GM12891 (cell line): ENCODE measurements at places on chromosomes 4 and X.

DNA sequence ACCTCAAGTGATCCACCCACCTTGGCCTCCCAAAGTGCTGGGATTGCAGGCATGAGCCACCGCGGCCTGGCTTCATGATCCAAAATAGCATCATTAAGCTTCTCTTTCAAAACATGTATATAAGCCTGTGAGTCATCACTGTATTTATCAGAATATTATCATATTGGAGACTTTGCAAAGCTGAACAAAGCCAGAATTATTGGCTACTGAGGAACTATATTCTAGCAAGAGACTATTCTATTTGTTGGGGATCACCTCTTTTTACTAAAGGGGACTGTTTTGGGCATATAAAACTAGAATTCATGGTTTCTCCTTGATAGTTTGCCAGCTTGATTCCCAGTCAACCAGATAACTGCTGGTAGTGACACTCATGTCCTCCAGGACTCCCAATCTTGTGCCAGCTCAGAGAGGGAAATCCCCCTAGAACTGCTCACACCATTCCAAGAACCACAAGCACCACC, 40.1 kb downstream of the TET2 start:
- DNase-seq: no peak

GRCh38 chr4:130486186-130486585, 1390.2 kb downstream of the C4orf33 start:
- DNase-seq: no peak

DNA sequence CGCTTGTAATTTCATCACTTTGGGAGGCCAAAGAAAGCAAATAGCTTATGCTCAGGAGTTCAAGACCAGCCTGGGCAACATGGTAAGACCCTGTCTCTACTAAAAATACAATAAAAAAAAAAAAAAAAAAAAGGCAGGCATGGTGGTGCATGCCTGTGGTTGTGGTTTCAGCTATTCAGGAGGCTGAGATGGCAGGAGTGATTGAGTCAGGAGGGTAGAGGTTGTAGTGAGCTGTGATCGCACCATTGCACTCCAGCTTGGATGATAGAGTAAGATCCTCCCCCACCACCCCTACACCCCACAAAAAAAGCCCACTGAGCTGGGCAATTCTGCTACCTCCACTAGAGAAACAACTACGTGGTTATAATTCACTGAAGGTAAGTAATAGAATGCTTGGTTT, 118.8 kb upstream of the PCDH18 start:
- DNase-seq: no peak

- DNase-seq: no peak
These were observed 41.9 kb upstream of the PDLIM3 start for GRCh38 chr4:185576962-185577950.

DNA sequence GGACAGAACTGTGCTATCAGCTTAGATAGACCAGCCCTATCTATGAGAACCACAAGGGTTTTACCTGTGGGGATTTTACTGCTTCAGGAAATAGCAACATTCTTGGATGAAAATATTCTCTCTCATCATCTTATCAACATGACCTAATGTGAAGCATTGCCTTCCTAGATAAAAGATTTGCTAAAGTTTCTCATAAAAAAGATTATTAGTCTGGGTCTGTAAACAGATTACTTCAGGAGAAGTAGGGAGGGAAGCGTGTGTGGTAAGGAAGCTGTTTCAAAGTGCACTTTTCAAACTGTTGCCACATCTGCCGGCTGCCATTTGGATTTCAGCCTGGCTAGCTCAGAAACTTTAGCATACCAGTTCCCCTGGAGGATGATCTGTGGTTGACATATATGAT, at the start of gene NOX1:
NOX1 (minus strand) TSS at position 35 of the 400 bp plus-strand sequence. CDS start 220 bp downstream, outside the sequence.
- no peak for DNase-seq

- DNase-seq: no peak
These were observed 202.9 kb upstream of the SLC7A11 start for GRCh38 chr4:138445098-138445497.

DNA sequence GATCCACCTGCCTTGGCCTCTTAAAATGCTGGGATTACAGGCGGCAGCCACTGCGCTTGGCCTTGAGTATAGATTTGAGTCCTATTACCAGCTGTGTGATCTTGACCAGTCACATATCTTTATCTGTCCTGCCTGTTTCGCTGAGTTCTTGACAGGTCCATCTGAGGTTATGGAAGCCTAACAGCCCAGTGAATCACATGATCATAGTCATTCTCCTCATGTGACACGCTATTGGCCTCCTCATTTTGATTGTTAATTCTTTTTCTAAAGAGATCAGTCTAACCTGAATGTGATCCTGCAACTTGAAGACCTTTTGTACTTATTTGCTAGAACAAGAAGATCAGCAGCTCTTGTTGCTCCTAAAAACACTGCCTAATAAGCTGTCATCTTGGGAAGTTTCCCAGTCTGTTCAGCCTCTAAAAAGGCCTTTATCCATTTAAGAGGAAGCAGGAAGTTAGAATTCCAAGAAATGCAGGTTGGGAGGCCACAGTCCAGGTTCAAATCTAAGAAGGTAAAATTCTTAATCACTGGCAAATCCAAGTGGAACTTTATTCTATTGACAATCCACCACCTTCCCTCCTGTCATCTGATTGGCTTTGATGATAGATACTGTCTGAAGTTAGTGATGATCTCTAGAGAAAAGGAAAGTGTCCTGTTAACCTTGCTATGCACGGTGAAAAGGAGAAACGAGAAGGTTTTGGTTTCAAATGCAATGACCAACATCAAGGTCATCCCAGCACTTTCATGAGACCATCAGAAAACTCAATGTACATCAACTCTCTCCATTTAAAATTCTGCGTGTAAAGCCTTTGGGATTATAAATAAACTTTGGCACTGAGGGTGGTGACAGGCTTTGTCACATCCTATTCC, 86.9 kb downstream of the CHRNA9 start:
- DNase-seq: no peak

GRCh38 chr4:20645236-20645635, 55.0 kb upstream of the PACRGL start:
- no peak for DNase-seq

- no peak for DNase-seq
These were observed 71.6 kb downstream of the STX18 start for GRCh38 chr4:4470208-4470607.

GRCh38 chr4:48877827-48878535, 28.6 kb downstream of the OCIAD2 start:
- DNase-seq: no peak

DNA sequence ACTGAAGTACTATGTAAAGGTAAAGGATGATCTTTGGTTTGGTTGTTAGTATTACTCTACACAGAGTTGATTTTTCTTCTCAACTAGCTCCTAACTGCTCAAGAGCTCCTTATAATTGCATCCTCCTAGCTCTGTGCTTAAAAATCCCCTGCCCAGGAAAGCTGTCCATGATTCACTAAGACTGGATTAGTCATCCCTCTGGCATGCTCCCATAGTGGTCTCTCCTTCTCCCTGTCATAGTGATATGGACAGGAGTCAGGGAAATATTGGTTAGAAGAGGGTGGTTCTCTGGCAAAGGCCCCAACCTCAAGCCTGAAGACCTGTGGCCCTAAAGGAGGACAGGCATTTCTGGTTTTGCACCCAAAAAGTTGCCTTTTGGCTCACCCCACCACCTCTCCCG, 242.3 kb upstream of the KCNIP4 start:
- no peak for DNase-seq

GRCh38 chrX:39174772-39175417, 373.6 kb downstream of the MID1IP1 start:
- DNase-seq: no peak

- no peak for DNase-seq
These were observed 30.1 kb downstream of the ADGRA3 start for GRCh38 chr4:22485737-22486136.

DNA sequence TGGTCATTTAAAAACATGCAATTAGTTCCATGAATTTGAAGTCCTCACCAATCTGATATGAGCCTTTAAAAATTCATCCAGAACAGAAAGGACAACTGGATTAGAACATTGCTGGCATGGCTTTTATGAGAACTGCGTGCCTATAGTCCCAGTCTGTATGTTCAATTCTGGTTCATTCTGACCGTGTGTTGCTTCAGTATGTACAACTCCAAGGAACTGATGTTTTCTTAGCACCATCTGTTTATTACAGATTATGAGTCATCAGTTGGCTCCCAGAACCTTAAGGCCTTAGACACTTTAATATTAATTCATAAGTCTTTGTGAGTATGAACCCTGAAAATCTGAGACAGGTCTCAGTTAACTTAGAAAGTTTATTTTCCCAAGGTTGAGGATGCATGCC, 115.0 kb downstream of the CEP44 start:
- DNase-seq: no peak

DNA sequence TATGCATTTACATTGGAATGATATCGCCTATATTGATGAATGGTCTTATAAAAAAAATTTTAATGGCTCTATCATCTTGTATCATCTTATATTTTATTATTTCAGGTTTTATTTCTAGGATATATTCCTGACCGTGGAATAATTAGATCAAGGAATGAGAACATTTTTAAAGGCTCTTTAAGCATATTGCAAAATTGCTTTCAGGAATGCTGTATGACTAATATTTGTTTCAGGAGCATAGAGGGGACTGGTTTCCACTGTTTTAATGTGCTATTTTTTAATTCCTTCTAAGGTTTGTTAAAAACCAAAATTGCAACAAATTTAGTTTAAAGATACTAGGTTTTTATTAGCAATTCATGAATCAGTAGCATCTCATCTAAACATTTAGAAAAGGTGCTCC, 120.2 kb downstream of the BMPR1B start:
- DNase-seq: no peak

DNA sequence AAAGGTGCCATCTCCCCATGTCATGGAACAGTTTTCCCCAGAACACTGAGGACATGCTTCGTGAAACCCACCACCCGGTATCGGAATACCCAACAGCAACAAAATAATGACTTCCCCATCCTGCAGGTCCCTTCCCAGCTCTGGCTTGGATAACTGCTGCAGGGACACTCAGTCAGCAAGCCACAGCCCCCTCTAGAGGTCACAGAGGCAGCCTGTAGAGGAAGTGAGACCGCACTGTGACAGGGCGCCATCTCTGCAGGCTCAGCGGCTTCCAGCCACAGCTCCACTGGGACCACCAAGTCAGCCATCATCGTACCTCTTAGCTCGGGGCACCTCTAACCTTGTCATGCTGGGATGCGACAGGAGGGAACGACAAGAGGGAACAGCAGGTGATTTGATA, 315.9 kb downstream of the LDB2 start:
- DNase-seq: no peak
